Activated T-helper 1 cell treated with anti-CD3 and anti-CD28 coated beads, Interleukin-2, amount 50 U/mL, for 16 hours (primary cell): ENCODE measurements at places on chromosomes 2 and 18.

- no peak for DNase-seq
These were observed 285.3 kb downstream of the EN1 start for GRCh38 chr2:118562144-118562543.

GRCh38 chr18:22296304-22296703 is 121.4 kb downstream of the CTAGE1 start:
- DNase-seq: no peak

- DNase-seq: no peak
These were observed 368.8 kb downstream of the MEIS1 start for GRCh38 chr2:66803726-66804125.

- DNase-seq: no peak
These were observed 74.3 kb downstream of the BCL2L11 start for GRCh38 chr2:111194835-111195621.

DNA sequence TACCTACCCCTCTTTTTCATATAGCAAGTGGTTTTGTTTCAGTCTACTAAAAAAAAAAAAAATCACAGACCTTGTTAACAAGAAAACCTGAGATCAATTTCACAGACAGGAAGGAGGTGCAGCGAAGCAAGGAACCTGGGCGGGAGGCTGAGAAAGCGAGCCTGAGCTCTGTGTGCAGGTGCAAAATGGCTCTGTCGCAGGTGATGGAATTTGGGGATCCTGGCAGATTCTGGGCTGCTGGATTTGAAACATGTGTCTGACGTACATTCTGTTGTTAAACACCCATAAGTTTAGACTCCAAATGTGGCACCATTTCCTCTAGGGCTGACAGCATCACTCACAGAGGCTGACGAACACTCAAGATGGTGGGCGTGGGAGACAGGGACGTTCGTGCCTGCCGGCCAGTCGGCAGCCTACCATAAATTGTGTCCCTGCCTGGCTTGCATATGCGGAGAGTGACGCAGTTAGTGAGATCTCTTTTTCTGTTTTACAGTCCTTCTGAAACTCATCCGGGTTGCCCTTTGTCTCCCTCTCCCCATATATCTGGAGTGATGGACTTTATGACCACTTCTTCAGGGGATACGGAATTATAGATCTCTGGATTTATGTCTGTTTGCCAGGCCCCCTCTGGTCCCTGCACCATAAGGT is 8.8 kb upstream of the DDX1 start:
- DNase-seq: no peak

- no peak for DNase-seq
These were observed 76.7 kb downstream of the FAM210A start for GRCh38 chr18:13649397-13650390.

- no peak for DNase-seq
These were observed 23.6 kb downstream of the KCNE4 start for GRCh38 chr2:223075301-223076270.

- DNase-seq: no peak
These were observed 98.5 kb downstream of the MYOM1 start for GRCh38 chr18:3121259-3121658.

- DNase-seq: no peak
These were observed 426.3 kb downstream of the LRP1B start for GRCh38 chr2:141704541-141704940.

GRCh38 chr2:85537600-85538506 is 1.1 kb upstream of the MAT2A start:
- no peak for DNase-seq

- no peak for DNase-seq
These were observed 134.7 kb upstream of the GALNT5 start for GRCh38 chr2:157122776-157123175.

- DNase-seq: no peak
These were observed 8.1 kb downstream of the CHN1 start for GRCh38 chr2:174997110-174997509.

DNA sequence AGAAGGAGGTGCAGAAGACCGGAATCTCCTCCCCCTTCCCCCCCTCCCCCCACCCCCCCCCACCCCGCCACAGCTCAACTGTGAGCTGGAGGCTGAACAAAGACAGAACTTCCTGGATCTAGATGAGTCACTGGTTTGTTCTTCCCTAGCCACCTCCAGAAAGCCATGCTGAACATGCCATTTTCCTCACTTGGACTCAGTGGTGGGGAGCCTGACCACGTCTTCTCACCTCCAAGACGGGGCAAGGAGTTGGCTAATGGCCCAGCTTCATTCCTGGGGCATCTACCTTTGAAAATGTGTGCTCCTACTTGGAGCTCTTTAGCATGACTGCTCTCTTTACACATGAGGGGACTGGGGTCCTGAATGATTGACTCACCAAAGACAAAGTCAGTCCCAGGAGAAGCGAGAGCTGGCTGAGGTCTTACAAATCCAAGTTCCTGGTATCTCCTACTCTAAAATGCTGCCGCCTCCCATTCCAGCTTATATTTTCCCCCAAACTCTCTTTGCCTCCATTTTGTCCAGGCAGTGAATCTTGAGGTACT is 22.6 kb upstream of the FZD5 start:
- no peak for DNase-seq

DNA sequence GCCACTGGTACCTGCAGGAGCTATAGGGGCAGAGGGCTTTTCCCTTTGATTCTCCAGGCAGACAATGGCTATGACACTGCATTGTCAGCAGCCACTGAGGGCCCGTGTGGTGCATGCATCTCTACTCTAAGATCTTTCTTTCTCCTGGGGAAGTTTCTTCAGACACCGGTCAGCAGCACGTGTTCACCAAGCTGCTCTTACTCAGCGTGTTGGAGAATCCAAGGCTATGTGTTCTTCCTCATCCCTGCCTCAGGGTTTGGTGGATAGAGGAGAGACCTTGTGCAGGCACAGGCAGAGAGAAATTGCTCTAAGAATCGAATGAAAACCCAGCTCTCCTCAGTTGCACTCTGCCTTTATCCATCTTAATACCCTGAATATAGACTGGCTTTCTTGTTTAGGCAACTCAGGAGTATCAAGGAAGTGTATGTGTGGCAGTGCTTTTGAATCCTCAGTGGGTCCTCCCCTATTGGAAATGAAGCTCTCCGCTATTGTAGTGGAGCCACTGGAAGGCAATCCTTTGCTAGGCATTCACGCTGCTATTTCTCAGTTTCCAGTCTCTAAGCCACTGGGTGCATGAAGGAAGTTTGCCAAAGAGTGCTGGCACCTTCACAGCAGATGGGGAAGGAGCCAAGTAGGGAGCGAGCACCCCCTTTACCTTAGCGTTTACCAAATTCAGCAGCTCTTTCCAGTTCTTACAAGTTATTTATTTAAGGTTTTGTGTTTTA is 86.9 kb upstream of the EML6 start:
- DNase-seq: no peak

DNA sequence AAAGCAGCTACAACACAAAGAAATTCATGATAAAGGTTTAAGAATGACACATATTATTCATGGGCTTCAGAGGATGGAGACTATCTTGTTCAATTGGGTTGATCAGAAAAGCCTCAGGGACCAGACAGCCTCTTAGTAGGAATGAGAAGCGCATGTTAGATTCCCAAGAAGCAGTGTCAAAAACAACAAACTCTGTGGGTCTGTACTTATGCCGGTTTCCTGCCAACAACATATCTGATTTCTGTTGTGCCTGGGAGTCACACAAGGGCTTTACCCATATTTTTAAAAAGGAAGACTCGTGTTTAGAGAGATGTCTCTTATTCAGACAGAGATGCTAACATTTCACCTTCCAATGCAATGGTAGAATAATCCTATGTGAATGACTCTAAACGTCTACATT is 2180.6 kb upstream of the CELF4 start:
- no peak for DNase-seq

DNA sequence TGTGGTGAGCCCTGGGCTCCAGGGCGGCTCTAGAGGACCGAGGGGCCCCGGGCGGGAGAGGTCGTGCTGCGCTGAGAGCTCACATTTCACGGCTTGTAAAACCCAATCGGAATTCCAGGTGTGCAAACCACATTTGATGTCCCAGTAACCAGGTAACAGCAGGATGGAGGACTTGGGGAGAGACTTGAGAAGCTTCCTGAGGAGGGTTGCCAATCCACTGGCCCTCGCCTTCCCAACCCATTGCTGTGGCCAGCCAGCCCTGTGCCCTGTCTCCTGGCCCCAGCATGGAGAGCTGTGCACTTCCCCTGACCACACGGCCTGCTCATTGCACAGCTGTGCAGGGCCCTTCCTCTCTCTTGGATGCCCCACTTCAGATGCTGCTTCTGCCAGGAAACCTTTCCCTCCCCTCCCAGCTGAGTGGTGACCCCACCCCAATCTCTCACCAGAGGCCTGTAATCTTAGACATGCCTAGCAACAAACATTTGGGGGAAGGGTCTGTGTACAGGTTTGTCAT is 39.6 kb downstream of the ASB1 start:
- no peak for DNase-seq

GRCh38 chr2:69082430-69082997 is 69.5 kb downstream of the ANTXR1 start:
- no peak for DNase-seq

GRCh38 chr2:24024996-24025663 is 15.2 kb downstream of the MFSD2B start:
- no peak for DNase-seq
